ENCODE measurements at places on chromosomes 4 and X.

DNA sequence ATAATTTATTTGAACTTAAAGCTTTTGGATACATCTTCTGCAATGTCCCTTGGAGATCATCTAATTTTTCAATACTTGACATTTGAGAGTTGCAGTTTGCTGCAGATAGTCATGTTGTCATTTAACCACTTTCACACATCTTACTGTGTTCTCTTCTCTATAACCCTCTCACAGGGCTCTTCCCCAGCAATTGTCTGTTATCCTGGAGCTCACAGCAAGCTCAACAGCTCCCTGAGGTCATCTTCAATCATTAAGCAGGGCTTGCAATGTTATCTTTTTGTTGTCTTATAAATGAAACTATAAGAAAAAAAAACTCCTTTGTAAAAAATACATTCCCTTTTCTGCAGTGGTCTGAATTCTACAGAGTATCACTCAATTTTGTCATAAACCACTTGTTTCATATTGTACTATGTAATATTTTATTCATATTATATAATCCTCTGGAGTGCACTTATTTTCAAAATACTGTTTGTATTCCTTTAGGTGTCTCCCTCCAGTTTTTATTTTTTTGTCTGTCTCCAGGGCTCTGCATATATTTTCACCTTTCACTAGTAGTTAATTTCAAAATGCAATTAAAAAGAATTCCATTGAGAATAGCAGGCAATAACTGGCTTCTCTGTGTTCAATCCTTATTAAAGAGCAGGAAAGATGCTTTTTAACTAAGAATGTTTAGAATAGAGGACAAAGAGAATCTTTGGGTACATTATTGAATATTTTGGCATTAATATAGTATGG lies 106.3 kb upstream of the ARSJ start:
- DNase-seq: no peak

DNA sequence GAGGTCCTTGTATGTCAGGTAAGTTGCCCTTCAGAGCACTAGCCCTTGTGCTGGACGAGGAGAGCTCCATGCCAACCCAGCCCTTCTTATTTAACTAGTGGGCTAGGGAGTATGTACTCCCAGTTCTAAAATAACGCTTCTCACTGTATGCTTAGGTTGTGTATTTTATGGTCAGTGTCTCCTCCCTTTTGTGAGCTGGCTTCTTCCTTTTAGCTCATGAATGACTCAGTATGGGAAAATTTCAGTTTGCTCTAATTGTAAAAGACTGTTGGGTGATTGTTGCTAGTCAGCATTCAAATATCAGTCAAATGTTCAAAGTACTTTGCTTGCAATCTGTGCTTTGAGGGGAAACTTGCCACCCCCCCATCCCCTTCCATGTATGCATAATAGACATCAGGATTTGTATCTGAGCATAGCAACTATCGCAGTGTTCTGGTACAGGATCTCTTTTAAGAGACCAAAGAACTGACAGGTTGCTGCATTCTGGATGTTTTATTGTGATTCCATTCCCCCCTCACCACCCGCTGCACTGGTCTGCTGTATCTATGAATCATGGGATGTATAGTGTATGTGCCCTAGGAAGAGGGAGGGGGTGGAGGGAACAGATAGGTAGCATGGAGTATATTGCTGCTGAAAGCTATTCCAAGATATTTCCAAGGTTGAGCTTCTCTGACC lies 34.7 kb downstream of the DLG3 start:
- no peak for DNase-seq

GRCh38 chr4:172868271-172868670 lies 300.3 kb upstream of the GALNT7 start:
- no peak for DNase-seq

GRCh38 chr4:118953276-118953675 lies 64.6 kb downstream of the SYNPO2 start:
- DNase-seq: no peak

DNA sequence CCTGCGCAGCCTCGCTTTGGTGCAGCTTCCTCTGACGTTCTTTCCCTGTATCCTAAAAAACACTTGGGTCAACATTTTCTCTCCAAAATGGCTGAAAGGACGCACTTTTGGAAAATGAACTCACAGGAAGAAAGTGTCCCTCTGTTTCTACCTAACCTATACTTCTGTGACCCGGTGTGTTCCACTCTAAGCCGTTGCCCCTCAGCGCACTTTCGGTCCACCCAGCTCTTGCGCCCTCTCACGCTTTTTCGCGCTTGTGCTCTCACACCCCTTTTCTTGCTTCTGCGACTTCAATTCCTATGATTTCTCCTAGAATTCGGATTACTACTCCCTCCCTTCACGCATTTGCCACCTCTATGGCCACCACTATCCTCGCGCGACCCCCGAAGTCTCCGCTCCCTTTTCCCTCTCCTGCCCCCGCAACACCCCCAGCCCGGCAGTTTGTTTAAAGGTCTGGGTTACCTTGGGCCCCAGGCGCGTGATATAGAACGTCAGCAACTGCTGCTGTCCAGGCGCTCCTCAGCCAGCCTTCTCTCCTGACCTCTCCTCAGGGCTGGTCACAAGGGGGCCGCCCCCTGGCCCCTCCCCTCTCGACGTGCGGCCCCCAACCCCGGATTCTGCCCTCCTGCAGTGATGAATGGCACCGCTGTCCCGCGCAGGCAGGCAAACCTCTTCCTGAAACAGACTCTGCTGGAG lies at the start of gene USP51:
Gene USP51, minus strand, starts transcription at position 535 of the 696 bp plus-strand sequence. CDS start 909 bp downstream, outside the sequence.
- no peak for DNase-seq

DNA sequence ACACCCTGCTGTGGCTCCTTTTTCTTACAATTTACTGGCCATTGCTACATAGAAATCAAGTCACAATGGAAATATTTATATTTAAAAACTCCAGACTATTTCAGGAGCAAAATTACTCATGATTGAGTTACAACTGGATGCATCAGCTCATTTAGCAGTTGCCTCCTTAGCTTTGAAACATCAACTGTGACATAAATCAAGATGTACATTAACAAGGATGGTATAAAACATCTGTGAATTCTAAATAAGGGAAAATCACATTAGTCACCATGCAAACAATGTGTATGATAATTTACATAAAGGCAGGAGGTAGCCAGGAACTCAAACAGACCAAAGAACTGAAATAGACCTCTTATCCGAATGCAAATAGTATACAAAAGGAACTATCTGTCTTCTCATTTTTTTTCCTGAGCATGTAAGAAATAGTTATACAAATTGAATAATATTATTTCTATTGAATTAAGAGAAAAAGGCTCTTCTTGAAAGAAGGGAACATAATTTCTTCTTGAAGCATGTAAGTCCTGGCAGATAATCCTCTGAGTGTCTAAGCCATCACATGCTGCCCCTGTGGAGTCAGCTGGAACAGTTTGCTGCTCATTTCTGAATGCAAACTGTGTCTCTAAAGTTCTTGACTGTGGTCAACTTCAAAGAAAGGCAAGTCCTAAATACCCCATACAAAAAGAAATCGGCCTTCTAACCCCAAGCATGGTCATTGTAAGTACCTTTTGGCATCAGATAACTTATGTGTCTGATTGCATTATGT lies 151.2 kb downstream of the NAA11 start:
- no peak for DNase-seq

GRCh38 chrX:133921764-133922389 lies 63.5 kb downstream of the GPC3 start:
- no peak for DNase-seq

GRCh38 chr4:48974979-48975640 lies 11.0 kb upstream of the CWH43 start:
- no peak for DNase-seq

- DNase-seq: no peak
Observed at GRCh38 chr4:162157241-162157640, 6.6 kb downstream of the FSTL5 start.

DNA sequence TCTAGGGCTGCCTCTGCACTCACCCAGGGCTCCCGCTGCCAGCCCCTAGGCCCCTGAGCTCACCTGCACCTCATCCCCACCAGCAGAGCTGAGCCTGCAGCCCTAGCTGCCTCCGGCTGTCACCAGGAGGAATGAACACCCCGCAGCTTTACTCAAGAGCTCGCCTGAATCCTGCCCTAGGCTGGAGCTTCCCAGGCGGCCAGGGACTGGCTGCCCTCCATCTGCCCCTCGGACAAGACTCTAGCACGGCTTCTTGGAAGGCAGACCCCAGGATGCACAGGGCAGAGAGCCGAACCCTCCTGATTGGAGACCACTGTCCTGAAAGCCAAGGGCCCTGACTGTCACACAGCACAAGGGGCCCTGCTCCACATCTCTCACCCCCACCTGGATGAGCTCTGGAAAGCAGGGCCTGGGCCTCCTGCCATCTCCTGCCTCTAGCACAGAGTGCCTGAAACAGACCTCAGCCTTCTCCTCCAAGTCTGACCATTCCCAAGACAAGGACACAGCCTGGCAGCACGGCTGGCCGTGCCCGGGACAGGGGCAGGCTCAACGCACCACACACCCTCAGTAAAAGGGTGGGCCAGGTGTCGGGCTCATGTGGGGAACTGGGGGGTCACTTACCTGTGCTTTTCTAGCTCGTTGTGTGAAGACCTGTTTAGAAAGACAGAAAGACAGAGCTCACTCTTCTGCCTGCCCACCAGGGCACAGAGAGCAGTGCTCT lies 4.4 kb downstream of the MXD4 start:
- DNase-seq: no peak

GRCh38 chrX:100743009-100743607 lies 11.2 kb upstream of the SYTL4 start:
- DNase-seq: no peak

DNA sequence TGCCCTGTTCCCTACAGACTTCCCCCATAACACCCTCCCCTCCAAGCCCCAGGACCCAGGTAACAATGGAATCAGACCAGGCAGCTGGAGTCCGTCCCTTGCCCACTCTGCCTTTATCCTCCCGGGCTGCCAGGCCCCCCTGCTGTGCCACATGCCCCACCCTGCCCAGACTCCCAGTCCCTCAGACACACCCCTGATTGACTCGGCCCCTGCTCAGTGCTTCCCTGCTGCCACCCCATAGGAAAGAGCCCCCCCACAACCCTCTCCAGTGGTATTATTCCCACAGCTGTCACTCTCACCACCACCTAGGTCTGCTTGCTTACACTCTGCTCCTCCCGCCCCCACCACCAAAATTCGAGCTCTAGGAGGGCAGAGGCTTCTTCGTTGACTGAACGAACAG lies 4.7 kb upstream of the NAA10 start:
- no peak for DNase-seq

DNA sequence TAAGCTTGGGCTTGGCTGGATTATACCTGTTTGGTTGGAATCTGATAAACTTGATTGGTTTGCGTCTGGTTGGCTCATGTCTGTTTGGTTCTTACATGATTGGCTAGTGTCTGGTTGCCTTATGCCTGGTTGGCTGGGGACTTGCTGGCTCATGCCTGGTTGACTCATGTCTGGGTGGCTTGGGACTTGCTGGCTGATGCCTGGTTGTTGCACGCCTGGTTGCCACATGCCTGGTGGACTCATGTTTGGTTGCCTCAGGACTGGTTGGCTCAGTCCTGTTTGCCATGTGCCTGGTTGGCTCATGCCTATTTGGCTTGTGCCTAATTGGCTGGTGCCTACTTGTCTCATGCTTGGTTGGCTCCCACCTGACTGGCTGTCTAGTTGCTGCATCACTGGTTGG lies 104.5 kb downstream of the APOOL start:
- DNase-seq: no peak

GRCh38 chr4:163631288-163631687 lies 136.8 kb downstream of the TMA16 start:
- DNase-seq: no peak

Data from bone marrow (tissue), 2 donors.